Stimulated activated CD4-positive, alpha-beta T cell treated with anti-CD3 and anti-CD28 coated beads, Interleukin-15, amount 100 ng/mL, for 24 hours (primary cell): ENCODE measurements at places on chromosomes 13 and 19.

DNA sequence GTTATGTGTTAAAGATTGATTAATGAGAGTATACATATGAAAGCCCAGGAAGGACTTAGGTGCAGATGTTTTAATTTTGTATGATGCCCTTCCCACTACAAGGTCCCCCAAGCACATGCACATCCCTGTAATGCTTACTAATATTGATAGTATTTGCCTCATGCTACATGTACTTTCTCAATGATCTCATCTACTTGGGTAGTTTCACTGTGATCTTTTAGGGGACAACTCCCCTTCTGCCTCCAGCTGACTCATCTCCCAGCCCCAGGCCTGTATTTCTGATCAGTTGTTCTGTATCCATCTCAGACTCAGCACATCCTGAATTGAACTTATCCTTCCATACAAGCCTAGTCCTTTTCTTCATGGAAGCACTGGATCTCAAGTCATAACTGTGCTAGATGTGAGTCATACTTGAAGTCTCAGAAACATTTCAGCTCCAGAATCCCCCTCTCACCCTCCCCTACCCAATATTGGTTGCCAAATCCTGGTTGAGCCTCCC lies 49.4 kb upstream of the INTS6 start:
- DNase-seq, result peak; percentile 55

GRCh38 chr13:90402102-90402501 lies 945.4 kb upstream of the MIR17HG start:
- no peak for DNase-seq

DNA sequence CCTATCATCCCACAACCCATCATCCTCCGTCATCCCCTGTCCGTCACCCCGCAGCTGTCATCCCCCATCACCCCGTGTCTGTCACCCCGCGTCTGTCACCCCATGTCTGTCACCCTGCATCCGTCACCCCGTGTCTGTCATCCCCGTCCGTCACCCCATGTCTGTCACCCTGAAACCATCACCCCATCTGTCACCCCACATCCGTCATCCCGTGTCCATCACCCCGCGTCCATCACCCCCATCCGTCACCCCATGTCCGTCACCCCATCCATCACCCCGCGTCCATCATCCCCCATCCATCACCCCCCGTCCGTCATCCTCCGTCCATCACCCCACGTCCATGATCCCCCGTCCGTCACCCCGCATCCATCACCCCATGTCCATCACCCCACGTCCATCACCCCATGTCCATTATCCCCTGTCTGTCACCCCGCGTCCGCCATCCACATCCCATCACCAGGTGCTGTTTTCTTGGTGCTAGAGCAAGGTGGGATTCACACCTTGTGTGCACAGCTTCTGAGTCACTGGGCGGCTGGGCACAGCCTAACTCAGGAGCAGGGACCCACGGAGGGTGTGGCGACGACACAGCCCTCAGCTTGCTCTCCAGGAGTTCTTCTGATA lies 24.2 kb downstream of the RASA3 start:
- DNase-seq, result no peak

DNA sequence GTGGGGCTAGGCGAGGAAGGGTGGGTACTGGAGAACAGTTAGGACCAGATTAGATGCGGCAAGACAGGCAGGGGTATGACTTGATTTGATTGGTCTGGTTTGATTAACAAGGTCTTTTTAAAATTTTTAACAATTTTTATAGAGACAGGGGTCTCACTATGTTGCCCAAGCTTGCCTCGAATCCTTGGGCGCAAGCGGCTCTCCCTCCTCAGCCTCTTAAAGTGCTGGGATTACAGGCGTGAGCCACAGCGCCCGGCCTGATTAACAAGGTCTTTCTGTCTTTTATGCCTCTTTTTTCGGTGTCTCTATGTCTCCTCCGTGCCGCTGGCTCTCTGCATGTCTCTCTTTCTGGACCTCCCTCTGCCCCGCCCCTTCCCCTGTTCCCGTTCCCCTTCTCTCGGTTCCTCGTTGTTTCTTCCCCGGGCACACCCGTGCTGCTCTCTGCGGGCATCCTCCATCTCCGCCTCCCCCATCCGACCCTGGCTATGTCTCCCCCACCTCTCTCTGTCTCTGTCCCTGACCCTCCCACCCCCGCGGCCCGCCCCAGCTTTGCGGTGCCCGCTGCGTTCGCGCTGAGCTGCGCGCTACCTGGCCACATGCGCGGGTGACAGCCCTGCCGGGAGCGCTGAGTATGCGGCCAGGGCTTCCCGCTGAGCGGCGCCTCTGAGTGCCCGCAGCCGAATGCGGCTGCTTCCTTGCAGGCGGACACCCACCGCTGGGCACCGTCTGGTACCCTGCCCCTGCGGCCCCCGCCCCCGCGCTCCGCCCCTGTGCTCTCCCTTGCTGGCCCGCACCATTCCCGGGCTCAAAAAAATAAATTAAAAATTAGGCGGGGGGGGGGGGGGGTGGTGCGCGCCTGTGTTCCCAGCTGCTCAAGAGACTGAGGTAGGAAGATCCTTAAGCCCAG lies 8.1 kb upstream of the SDHAF1 start:
- DNase-seq, result peak; percentile 64

DNA sequence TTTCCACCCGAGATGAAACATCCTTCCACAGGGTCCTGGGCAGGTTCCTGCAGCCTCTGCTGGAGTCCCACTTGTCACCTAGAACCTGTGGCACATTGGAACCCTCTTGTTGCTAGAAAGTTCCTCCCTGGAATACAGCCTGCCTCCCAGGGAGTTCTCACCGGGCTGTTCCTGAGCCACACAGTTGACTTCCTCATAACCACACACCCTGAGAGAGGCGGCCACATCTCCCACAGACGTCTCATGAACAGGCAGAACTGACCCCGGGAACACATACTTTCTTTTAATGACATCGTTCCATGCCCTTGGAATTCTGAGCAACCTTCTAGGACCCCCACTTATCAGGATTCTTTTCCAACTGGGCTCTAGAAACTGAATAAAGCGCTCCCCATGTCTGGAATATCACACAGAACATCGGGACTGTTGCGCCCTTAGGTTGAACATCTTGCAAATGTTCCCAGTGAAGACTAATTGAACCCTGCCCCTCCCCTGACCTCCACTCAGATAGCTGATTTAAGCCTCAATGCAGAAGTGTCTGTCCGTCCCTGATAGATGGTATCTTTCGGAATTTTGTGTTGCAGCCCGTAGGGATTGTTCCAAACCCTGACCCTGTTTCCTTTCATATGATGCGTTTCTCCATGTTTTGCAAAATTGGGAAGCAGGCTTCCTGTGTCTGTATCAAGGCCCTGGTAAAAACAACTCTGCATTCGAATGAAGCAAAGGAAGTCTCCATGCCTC lies 91.1 kb downstream of the RAB20 start:
- no peak for DNase-seq

- no peak for DNase-seq
Measured at GRCh38 chr13:110323172-110323891, 16.2 kb downstream of the COL4A2 start.

- DNase-seq, result peak; percentile 74
Measured at GRCh38 chr19:55212447-55212846, 3.1 kb upstream of the PTPRH start.

- DNase-seq, result peak; percentile 26
Measured at GRCh38 chr19:48966541-48967345, 1.6 kb downstream of the FTL start.

- DNase-seq, result no peak
Measured at GRCh38 chr19:58428617-58429016, 11.3 kb downstream of the ZNF132 start.

GRCh38 chr19:49475995-49476880 lies 2.2 kb downstream of the FLT3LG start:
- DNase-seq, result peak; percentile 90

GRCh38 chr13:111212517-111212873 lies 97.4 kb downstream of the ARHGEF7 start:
- no peak for DNase-seq

GRCh38 chr19:51166846-51167490 lies 24.9 kb downstream of the SIGLEC7 start:
- no peak for DNase-seq

DNA sequence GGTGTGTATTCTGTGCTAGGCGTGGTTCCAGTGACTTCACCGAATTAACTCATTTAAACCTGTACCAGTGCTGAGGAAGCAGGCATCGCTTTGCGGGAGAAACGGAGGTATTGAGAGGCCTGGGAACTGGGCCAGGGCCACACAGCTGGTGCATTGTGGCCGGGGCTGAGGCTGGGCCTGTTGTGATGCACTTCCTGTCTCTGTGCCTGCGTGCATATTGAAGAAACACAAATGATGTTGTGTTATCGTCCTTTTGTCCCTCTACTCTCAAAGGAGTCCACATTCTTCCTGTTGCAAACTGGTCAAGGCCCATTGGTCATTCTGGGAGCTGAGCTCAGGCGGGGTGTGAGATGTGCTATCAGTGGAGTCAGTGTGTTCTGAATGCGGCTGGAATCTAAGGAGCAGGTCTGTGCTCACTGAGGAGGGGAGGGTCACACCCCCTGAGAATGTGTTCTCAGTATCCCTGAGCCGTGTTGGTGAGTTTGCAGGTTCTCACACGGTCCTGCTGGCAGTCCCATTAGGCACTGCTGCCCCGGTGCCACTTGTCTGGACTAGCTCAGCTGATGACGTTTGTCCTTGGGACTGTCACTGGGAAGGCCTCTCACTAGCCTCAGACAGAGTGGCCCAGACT lies 62.1 kb downstream of the ARHGEF7 start:
- DNase-seq, result peak; percentile 48

DNA sequence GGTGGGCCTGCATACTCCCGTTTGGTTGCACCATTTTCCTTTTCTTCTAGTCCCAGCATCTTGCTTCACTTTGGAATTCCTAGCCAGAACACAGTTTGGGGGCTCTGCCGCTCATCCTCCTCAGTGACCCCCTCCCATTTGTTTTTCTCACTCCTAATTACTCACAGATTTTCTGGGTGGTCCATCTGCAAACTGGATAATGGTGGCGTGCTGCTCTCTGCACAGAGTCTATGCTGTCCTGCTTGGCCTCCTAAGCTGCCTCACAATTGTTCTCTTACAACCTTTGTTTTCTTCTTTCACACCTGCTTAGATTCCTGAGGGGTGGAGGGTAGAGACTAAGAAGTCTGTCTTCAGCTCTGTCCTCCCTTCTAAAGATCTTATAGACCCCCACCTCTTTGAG lies 80.8 kb downstream of the SHISA2 start:
- DNase-seq, result no peak

DNA sequence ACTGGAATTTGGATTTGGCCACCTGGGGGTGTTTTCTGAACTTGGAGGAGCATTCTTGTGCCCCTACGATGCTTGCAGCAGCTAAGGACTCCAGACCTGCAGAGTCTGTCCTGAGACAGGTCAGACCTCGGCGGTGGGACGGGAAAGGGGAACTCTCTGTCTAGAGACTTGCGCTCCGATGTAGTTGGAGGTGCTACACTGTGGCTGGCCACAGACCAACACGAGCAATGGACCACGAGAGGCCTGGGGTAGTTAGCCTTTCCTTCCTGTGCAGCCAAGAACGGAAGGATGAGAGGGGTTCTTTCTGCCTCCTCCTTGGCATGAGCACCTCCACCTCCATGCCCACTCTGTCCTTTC lies 5.9 kb upstream of the GRAMD1A start:
- DNase-seq, result no peak

DNA sequence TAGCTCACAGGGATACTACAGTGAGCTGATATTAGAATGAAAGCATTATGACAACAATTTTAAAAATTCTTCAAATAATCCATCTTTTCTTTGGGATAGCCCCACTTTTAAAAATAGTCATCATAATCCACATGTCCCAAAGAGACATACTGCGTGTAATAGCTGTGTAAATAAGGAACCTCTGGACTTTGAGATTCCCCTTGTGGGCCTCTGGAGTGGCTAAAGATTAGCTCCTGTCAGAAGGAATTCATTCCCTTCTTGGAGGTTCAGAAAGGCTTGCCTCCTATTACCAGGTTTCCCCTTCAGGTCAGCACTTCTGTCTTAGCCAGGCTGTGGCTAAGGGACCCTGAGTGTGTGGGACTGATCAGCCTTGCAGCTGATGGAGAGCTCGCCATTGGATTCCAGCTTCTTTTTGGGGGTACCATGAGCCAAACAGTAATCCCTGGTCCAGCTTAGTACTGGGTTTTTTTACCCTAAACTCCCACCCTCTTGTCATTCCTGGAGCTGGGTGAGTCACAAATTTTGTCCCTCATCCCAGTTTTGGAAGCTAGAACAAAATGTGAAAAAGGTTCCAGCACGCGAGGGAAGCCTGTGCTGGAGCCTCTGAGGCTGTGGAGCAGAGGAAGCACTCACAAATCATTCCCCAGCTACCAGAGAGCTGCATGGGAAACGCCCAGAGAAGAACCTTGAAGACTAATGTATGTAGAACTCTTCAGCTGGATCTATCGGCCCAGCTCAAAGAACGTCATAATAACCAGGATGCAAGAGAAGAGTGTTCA lies 96.7 kb downstream of the RNASEH2B start:
- DNase-seq, result no peak

DNA sequence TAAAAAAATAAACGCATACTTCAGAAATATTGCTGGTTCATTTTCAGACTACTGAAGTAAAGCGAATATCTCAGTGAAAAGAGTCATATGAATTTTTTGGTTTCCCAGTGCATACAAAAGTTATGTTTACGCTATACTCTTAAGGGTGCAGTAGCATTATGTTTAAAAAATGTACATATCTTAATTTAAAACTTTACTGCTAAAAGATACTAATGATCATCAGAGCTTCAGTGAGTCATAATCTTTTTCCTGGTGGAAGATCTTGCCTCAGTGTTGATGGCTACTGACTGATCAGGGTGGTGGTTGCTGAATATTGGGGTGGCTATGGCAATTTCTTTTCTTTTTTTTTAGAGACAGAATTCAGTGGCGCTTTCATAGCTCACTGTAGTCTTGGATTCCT lies 48.9 kb downstream of the NDFIP2 start:
- DNase-seq, result no peak

GRCh38 chr13:75357576-75358289 lies 124.2 kb downstream of the TBC1D4 start:
- peak; percentile 68 for DNase-seq

DNA sequence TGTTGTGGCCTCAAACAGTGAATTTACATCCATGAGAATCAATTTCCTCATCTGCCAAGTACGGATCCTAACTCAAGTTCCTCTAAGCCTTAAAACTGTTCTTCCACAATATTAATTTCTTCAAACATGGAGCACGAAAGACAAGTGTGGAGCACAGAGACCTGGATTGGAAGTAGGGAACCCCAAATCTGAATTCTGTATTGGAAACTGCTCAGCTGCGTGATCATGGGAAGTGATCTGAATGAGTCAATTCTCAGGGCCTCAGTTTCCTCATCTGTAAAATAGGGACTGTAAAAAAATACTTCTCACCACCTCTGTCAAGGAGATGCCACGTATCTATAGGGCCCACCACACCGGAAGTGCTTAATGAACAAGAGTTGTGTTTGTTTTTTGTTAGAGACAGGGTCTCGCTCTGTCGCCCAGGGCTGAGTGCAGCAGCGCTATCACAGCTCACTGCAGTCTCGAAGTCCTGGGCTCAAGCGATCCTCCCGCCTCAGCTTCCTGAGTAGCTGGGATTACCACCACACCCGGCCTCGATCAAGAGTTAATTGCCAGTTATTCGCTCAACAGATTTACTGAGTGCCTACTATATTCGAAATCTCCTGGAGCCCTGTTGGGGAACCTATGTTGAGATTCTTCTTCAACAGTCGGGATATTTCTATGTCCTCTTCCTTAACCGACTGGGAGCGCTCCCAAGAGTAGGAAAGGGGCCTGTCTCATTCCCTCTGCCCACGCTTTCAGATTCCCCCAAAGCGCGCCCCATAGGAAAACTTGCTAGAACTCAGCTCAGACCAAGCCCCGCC lies 1.6 kb downstream of the SERTAD3 start:
- peak; percentile 27 for DNase-seq

GRCh38 chr19:49873834-49874233 lies 3.3 kb downstream of the AKT1S1 start:
- no peak for DNase-seq

- DNase-seq, result no peak
Measured at GRCh38 chr19:30001791-30002190, 59.8 kb downstream of the URI1 start.

GRCh38 chr19:8610936-8611300 lies 403 bp upstream of the ADAMTS10 start:
- no peak for DNase-seq
